ENCODE measurements at places on chromosomes 3 and 15.

DNA sequence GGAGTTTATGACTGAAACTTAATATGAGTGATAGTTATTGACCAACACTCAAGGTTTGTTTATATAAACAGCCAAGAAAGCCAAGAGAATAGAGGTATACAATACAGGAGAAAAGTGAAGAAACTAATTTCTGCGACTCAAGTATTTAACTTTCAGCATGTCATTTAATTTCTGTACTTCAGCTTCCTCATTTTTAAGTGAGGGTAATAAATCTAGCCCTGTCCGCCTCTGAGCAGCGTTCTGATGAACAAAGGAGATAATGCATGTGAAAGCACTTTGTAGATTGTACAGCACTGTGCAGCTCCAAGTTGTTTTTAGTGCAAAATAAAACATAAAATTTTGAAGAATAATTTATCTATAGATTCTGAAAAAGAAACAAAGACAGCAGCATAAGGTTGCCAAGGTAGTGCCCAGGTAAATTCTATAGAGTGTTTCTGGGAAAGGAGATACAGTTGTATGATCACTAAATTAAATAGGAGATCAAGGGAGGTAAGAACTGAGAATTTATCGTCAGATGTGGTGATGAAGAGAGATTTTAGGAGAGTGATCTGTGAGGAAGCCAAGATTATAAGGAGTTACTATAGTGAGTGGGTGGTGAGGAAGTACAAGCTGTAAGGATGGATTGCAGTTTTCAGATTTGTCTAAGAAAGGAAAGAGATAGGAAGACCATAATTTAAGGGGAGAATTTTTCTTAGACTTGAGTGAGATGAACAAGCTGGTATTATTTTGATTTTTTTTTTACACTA lies 71.3 kb downstream of the RASA2 start:
- DNase-seq: no peak

DNA sequence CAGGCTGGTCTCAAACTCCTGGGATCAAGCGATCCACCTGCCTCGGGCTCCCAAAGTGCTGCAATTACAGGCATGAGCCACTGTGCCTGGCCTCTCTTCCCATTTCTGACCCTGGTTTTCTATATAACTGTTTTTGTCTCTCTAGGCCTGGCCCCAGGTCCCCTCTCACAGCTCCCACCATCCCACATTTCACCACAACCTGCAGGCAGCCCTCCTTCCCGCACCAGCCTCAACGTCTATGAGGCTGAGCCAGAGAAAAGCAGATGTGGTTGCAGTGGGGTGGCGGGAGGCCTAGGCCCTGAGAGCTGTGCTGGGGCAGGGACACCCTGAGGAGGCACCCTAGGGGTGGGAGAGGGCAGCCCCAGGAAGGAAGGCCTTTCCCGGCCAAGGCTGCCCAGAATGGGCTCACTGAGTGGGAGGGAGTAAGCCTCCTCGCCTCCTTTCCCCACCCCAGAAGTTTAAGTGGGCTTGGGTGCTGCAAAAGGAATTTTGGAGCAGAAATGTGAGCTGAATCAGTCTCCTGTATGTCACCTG lies 99.7 kb downstream of the LSM3 start:
- DNase-seq: no peak

DNA sequence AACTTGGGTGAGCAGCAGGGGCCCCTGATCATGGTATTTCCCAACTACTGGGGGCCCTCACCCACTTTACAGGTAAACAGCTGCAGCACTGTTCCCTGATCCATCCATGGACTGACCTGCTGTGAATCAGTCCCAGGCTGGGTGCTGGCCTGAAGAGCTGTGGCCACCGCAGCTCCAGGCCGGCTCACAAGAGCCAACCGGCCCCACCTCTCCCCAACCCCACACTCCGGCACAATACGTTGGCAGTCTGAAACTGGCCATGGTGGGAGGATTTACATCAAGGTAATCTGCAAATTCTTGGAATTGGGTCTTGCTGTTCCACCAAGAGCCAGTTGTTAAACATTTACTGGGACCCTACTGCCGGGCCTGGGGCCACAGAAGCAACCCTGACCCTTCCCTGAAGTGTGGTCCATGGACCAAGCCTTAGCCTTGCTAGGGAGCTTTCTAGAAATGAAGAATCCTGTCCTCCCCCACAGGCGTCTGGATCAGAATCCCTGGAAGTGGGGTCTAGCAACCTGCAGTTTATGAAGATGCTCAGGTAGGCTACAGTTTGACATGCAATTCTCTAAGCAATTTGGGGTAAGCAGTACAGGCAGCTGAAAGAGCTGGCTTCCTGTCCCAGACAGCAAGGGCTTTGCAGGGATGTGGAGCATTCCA lies 3.7 kb downstream of the SLC6A20 start:
- DNase-seq: no peak

DNA sequence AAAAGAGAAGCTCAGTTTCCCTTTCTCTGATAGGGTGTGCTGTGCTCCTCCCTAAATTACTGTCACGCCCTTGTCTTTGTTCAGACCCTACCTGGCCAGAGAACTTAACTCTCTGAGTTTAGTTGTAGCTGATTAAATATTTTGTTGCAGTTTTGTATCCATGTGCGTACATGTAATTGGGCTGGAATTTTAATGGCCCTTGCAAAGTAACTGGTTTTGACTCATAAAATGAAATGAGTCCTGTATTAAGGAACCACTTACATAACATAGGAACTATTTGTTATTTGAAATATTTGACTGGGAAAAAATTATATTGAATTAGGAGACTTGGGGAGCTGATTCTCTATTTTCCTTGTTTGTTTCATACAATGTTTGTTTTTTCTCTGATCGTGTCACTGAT lies 80.2 kb downstream of the LRRK1 start:
- no peak for DNase-seq

GRCh38 chr3:154050766-154051165 lies 70.4 kb upstream of the ARHGEF26 start:
- no peak for DNase-seq

DNA sequence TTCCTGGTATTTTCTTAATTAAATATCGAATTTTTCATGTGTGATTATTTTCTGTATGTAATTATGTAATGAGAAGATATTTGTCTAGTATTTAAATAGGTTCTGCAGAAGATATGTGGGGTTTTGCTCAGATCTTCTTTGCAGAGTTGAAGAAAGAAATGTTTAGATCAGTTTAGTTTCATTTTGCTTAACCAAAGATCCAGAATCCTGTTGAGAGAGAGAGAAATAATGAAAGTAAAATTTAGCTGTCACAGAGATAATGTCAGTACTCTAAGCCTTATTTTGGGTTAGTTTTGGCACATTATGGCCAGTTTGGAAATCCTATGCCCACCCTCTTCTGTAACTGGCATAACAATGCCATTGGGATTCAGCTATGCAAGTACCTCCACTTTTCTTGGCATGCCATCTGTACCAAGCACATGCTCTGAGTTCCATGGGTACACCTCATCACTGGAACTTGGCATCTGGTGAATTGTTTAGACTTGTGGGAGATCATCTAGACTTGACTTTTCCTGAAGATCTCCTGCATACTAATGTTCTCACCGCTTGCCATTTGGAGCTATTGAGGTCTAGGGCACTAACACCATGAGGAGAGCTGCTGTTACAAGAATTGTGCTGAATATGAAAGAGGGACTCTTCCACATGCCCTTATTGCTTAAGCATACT lies 30.9 kb downstream of the PLSCR1 start:
- no peak for DNase-seq

GRCh38 chr3:188400494-188401243 lies 246.7 kb downstream of the LPP start:
- DNase-seq: no peak

All from thoracic aorta (tissue), 2 donors.